ENCODE measurements at places on chromosomes 1 and 21. TPM values are rescaled to one million over a fixed set of nuclear protein-coding genes. Genes with fewer than 3 reads are reported as not detected.

The NR1I3 gene
- total RNA-seq = not detected

The LIPI gene
- total RNA-seq = not detected

The COL8A2 gene
- 19.6 TPM for total RNA-seq

The TGFBR3 gene
- 5.9 TPM for total RNA-seq

The AMY1A gene
- not detected for total RNA-seq

The ITGB2 gene
- not detected for total RNA-seq

The CR1 gene
- not detected for total RNA-seq

The RNU1-4 gene
- under 0.01 TPM for total RNA-seq

Data from smooth muscle cell of the umbilical artery (primary cell).